CD4-positive, alpha-beta T cell treated with Interleukin-12 subunit alpha and Interleukin-12 subunit beta, for 1 hour (primary cell): ENCODE measurements at places on chromosomes 3 and 15.

GRCh38 chr15:46222826-46223225 is 588.0 kb downstream of the SQOR start:
- no peak for DNase-seq

GRCh38 chr15:65346856-65347598 is 30.8 kb downstream of the IGDCC3 start:
- no peak for DNase-seq

DNA sequence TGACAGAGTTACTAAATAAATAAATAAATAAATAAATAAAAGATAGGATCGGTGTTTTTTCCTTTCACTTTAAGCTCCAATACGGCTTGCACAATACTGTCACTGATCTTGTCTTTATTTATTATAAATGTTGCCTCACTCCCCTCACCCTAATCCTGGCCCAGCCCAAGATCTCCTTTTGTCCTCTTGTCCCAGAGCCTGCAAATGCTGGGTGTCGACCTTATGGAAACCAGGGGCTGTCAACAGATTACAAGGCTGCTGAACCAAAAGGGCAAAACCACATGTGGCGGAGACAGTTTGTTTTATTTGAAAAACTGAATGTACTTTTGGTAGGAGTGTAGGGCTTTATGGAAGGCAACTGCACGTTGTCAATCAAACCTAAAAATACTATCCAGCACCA is 75.9 kb downstream of the RFTN1 start:
- DNase-seq = no peak

DNA sequence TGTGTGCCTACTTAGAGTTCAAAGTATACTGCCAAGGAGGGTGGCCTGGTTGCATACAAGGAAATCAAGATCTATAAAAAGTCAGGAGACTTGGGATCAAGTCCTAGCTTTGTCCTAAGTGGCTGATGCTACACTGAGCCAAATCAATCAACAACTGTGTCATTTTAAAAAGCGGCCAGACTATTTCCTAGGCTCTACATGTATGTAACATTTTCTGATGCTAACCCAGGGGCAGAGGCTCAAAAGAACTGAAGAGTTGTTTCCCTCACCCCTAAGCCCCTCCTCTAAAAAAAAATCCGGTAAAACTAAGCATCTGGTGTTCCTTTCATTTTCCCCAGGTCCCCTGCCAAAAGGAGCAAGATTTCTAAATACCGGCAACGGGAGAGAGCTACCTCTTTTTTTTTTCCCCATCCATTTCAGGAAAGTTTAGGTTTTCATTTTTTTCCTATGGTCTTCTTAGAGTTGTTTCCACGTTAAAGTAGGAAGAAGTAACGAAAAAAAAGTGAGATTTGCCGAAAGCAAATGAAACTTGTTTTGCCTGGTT is 18.8 kb upstream of the CHD2 start:
- DNase-seq = no peak

- DNase-seq = no peak
Observed at GRCh38 chr3:69579306-69580041, 159.8 kb upstream of the MITF start.

DNA sequence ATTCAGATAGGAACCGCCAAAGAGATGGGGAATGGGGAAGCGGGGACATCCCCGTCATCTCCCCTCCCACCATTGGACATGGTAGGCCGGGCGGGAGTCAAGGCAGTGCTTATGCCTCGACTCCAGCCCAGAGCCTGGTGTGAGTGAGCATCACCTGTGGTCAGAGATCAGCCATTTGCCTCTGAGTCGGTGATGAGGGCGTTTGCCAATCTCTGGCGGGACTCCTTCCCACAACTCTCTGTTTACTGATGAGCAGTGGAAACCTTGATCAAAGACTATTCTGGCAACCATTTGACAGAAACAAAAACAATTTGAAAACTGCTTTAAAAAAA is 63.9 kb upstream of the HES1 start:
- no peak for DNase-seq

- DNase-seq = peak; percentile 75
Observed at GRCh38 chr15:78859971-78860719, 12.5 kb upstream of the MORF4L1 start.

- no peak for DNase-seq
Observed at GRCh38 chr3:67937498-67938118, 283.2 kb upstream of the SUCLG2 start.

DNA sequence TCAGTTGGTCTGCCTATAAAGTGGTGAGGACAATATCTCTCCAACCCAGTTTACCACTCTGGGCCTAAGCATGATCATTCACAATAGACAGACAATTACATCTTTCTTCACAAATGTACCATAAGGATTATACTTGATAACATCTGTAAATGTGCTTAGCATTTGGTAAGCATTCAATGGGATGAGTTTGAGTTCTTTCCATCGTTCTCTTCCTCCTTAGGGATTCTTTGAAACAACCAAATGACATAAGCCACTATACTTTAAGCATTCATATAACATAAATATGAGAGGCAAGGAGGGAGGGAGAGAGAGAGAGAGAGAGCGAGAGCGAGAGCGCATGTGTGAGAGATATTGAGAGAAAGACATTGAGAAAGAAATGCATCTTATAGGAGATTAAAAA is 303.3 kb upstream of the CBLB start:
- DNase-seq = no peak

DNA sequence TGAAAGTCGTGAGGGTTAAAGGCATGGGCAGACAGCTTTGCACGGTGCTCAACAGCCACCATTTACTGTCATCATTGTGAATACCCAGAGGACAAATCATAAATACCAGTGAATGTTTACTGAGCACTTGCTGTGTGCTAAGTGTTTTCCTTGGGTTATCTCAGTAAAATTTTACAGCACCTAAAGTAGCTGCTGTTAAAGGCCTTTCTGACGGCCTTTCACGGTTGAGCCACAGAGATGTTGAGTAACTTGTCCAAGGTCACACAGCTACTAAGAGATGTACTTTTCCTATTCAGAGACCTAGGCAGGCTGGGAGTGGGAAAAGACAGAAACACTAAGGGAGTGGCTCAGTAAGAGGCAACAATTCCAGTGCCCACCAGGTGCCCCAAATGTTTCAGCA is 393 bp upstream of the CPNE9 start:
- no peak for DNase-seq

- no peak for DNase-seq
Observed at GRCh38 chr15:63358241-63359029, 23.2 kb downstream of the CA12 start.

DNA sequence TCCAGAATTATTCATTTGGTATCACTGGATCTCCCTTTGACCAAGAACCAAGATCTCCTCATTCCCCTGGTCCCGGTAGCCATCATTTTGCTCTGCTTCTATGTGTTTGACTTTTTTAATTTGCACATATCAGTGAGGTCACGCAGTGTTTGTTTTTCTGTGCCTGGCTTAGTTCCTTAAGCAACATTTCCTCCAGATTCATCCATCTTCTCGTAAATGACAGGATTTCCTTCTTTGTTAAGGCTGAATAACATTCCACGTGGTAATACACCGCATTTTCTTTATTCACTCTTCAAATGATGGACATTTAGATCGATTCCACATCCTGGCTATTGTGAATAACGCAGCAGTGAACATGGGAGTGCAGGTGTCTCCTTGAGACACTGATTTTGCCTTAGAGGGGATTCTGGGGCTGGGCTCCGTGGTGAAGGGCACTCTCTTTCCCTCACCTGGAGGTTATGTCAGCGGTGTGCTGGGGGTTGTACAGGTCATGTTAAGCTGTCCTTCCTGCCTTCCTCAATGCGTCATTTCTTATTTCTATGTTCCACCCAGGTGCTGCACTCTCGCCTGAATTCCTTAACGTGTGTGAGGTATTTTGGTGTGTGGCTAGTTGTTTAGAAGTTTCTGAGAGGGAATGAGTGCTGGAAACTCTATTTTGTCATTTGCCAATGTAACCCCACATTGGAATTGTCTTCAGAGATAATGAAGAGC is 212.2 kb downstream of the LPP start:
- DNase-seq = no peak

DNA sequence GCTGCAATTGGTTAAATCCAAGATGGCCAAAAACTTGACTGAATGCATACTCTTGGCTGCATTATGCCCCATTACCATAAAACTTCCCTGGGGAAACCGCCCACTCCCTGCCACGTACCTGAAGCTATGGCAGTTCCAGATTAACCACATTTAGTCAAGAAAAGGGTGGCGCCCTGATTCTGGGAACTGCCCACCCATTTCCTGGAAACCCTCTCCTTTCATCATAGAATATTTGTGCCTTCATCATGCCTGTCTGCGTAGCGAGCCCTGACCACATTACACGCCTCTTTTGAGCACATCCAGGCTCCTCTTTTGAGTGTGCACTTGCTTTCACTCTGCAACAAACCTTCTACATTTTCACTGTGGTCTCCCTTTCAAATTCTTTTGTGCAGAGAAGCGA is 5.2 kb downstream of the LINS1 start:
- DNase-seq = peak; percentile 94

DNA sequence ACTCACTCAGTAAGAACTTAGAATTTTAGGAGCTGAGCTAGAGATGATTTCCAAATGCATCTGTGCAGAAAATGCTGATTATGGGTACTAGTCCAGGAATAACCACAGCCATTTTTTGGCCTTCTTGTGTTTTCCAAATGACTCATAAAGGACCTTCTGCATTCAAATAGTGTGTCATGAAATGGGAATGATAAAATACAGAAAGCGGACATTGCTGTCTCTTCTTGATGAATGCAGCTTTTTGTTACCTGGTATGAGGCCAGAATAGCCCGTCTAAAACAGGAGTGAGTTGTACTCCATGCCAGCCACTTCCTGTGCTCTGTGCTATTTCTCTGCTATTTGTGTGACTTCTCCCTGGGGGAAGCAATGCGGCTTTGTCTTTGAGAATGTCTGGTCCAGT is 20.5 kb upstream of the FRMD5 start:
- DNase-seq = no peak

GRCh38 chr3:51539291-51539941 is 897 bp downstream of the RAD54L2 start:
- peak; percentile 20 for DNase-seq

GRCh38 chr15:99100245-99101173 is 4.4 kb upstream of the SYNM start:
- DNase-seq = peak; percentile 39

GRCh38 chr3:154794391-154794790 is 285.7 kb upstream of the MME start:
- DNase-seq = no peak

- no peak for DNase-seq
Observed at GRCh38 chr15:49918121-49918520, 200.9 kb downstream of the ATP8B4 start.

GRCh38 chr3:94615275-94616065 is 552.6 kb downstream of the NSUN3 start:
- no peak for DNase-seq

DNA sequence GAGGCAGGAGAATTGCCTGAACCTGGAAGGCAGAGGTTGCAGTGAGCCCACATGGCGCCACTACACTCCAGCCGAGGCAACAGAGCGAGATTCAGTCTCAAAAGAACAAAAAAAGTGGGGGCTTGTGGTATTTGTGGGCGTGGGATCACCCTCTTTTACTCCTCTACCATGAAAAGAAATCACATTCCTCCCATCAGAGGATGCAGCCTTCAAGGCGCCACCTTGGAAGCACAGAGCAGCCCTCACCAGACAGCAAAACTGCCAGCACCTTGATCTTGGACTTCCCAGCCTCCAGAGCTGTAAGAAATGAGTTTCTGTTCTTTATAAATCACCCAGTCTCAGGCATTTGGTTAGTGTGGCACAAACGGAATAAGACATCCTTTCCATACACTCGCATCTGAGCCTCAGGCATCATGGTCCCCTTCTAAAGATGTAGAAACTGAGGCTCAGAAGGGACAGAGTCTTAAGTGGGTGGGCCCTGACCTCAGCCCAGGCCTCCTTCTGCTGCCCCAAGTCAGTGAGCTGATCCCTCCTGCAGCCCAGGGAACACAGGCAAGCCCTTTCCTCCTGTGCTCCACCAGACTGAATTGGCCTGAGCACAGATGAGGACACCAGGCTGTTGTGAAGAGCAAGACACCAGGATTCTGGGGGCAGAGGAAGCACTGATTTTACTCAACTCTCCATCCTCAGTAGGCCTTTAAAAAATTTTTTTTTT is 201.7 kb upstream of the LINGO1 start:
- no peak for DNase-seq

- no peak for DNase-seq
Observed at GRCh38 chr3:169694117-169694516, 30.6 kb upstream of the MECOM start.

- DNase-seq = no peak
Observed at GRCh38 chr15:51561271-51561670, 61.3 kb downstream of the DMXL2 start.

GRCh38 chr15:34754674-34755418 is at the start of gene GJD2:
Gene GJD2, minus strand, starts transcription at chr15:34754998. Its CDS starts 510 bp downstream, at chr15:34754488.
- DNase-seq = no peak

DNA sequence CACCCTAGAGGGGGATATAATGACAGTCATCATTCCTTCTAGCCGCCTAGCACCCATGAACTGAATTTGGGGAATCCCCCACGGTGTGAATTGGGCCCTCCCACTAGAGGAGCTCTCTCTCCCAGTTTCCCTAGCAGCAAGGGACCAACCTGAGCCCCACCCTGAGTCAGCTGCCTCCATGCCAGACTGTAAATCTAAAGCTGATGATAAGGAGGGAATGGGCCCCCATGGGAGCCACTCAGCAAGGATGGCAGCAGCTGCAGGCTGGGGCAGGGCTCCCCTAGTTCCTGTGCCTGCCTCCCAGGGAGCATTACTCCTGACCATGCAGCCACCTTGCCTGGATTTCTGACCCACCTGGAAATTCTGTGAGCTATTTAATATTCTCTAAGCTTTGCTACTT is 57.0 kb upstream of the PXYLP1 start:
- DNase-seq = no peak

DNA sequence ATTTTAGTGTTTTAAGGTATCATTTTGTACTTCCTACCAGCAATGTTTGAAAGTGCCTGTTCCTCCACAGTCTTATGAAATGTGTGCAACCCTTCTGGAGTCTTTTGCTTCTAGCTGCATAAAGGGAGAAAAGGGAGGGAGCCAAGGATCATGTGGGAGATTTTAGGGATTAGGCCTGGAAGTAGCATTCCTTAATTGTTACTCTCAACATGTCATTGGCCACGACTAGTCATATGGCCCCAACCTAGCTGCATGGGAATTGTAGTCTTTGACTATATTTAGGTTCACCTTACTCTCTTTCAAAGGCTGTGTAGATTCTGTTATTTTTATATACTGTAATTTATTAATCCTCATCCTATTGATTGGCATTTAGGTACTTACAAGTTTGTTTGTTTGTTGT is 14.9 kb downstream of the CRTAP start:
- DNase-seq = no peak
